ENCODE measurements at places on chromosomes 5 and 9. TPM values are rescaled to one million over a fixed set of nuclear protein-coding genes. Genes with fewer than 3 reads are reported as not detected.

The ADAMTS16 gene
- total RNA-seq, result not detected

The IRX1 gene
- total RNA-seq, result not detected

The FAT2 gene
- not detected for total RNA-seq

The SHISAL2B gene
- not detected for total RNA-seq

The DMGDH gene
- total RNA-seq, result not detected

The BNIP1 gene
- 24.7 TPM for total RNA-seq

The SH2D3C gene
- total RNA-seq, result 18.3 TPM

The TTC39B gene
- total RNA-seq, result 13.8 TPM

The IL3 gene
- 68.7 TPM for total RNA-seq

The IFNA2 gene
- not detected for total RNA-seq

The WHRN gene
- 9.9 TPM for total RNA-seq

The C7 gene
- total RNA-seq, result not detected

The SLC6A3 gene
- total RNA-seq, result not detected

The PRR16 gene
- not detected for total RNA-seq

The TTC23L gene
- total RNA-seq, result 0.57 TPM

The C9orf50 gene
- total RNA-seq, result not detected

The FANCG gene
- total RNA-seq, result 107 TPM

The HRH2 gene
- total RNA-seq, result 32.6 TPM

The FAM81B gene
- total RNA-seq, result not detected

The NUP155 gene
- 99.3 TPM for total RNA-seq

The LHX3 gene
- total RNA-seq, result not detected

The LHX2 gene
- total RNA-seq, result not detected

The SGCD gene
- total RNA-seq, result 0.08 TPM

The TMEM171 gene
- total RNA-seq, result not detected

The PCDHGA9 gene
- total RNA-seq, result not detected

The INSYN2B gene
- total RNA-seq, result not detected

The GPR151 gene
- total RNA-seq, result not detected

The PTGDS gene
- not detected for total RNA-seq

The MELK gene
- 57.7 TPM for total RNA-seq

The SKIC3 gene
- total RNA-seq, result 65.4 TPM

The NR2F1-AS1 gene
- not detected for total RNA-seq

The SPINK4 gene
- total RNA-seq, result not detected

The AK1 gene
- 11.6 TPM for total RNA-seq

The RMRP gene
- 9,117 TPM for total RNA-seq

The PCDHGA4 gene
- total RNA-seq, result 0.15 TPM

The TRPM3 gene
- not detected for total RNA-seq

The LRRTM2 gene
- total RNA-seq, result not detected

The LCN15 gene
- not detected for total RNA-seq

The PCDHB3 gene
- not detected for total RNA-seq

The PCDHA1 gene
- not detected for total RNA-seq

The LHX6 gene
- not detected for total RNA-seq

The MEIKIN gene
- total RNA-seq, result not detected

The DBH gene
- total RNA-seq, result not detected

The TMEM203 gene
- total RNA-seq, result 47.1 TPM

The TMEM38B gene
- 16.7 TPM for total RNA-seq

The ANKRD18B gene
- 0.73 TPM for total RNA-seq

The SH3TC2 gene
- not detected for total RNA-seq

The GLDC gene
- 3.1 TPM for total RNA-seq

The PDE8B gene
- not detected for total RNA-seq

Measured in activated CD8-positive, alpha-beta memory T cell treated with anti-CD3 and anti-CD28 coated beads for 36 hours (primary cell).